ENCODE measurements at places on chromosomes 2 and 18. TPM values are rescaled to one million over a fixed set of nuclear protein-coding genes. Genes with fewer than 3 reads are reported as not detected.

GRCh38 chr2:105777031-105777482 lies 32.3 kb downstream of the NCK2 start:
- no peak for DNase-seq

The SPDYA gene
- 6.5 TPM for total RNA-seq

The ESCO1 gene
- total RNA-seq: 15.6 TPM

DNA sequence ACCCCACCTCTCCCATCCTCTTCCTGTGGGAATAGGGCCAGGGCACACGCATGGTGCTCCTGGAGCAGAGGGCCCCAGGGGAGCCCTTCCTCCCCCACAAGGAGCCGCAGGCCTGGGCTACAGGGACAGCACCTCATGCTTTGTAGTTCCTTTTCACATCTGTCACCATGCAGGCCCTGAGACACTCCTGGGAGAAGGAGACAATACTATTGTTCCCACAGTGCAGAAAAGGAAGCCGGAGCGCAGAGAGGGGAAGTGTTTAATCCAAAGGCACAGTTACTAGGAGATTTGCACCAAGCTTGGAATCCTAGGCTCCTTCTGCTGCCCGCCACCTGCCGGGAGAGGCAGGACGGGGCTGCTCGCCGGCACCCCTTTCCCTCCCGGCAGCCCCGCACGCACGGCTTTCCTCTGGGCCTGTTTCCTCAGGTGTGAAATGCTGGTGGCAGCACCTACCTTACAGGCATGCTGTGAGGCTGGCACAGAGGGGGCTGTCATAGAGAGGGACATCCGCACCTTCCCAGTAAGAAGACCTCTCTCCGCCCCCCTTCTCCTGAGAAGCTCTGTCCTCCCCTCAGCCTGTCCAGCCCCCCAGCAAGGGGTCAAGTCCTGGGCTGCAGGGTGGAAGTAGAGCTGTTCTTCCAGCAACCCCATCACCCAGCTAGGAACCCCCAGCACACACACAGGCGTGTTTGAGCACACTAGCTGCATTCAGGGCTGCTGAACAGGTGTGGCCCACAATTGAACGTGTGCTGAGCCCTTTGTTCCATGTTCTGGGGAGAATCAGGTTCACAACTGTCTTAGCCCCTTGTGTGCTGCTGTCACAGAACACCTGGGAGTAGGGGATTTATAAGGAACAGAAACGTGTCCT lies 62.6 kb downstream of the SMAD7 start:
- DNase-seq: no peak

DNA sequence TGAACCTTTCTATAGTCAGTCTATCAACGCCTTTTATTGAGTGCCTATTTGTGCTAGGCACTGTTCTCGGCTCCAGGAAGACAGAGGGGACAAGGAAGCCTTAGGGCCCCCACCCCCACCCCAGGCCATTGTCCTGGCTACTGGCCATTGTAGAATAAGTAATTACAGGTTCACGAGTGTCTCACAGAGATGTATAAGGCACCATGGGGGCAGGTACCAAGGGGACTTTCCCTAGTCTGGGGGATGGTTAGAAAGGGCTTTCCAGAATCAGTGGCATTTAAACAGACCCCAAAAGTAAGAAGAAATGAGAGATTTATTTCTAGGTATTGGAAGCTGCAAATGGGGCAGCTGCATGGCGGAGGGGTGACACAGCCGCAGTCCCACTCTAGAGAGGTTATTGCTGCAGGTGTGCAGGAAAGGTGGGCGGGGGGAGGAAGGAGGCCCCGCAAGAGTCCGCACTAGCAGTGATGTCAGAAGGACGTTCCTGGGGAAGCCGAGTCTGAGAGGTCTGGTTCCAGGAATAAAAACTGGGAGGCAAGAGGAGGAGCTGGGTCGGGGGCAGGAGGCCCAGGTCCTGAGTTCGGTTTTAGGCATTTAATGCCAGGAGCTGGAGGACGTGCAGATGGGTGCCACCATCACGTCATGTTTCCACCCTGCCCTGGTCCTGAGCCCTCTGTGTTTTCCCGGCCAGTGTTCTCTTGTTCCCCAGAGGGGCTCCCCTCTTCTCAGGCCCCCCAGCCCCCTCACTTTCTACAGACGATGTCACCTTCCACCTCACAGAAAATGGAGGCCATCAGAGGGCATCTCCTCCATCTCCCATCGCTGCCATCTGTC lies 30.5 kb downstream of the FOSL2 start:
- DNase-seq: no peak

- DNase-seq: no peak
Observed at GRCh38 chr2:229410946-229411345, 139.9 kb upstream of the PID1 start.

DNA sequence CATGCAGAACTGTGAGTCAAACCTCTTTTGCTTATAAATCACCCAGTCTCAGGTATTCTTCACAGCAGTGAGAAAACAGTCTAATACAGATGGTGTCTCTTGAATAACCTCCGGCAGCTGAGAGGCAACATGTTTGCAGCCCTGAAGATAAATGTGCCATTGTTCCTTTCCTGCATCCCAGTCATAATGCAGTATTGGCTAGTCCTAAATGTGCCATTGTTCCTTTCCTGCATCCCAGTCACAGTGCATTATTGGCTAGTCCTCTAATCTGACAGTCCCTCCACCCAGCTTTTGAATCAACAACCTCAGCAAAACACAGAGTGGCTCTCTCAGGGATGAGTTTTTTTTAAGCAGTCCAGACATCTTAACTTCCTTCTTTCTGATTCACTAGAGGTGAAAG lies 550.7 kb downstream of the RIT2 start:
- DNase-seq: no peak

- DNase-seq: peak; percentile 76
Observed at GRCh38 chr2:170217778-170218251, 39.9 kb downstream of the MYO3B start.

The TXNDC9 gene
- 51.8 TPM for total RNA-seq

GRCh38 chr2:6526093-6526824 lies 339.4 kb downstream of the CMPK2 start:
- DNase-seq: no peak

The DNER gene
- not detected for total RNA-seq

The MAL gene
- total RNA-seq: not detected

The RNF125 gene
- 0.65 TPM for total RNA-seq

DNA sequence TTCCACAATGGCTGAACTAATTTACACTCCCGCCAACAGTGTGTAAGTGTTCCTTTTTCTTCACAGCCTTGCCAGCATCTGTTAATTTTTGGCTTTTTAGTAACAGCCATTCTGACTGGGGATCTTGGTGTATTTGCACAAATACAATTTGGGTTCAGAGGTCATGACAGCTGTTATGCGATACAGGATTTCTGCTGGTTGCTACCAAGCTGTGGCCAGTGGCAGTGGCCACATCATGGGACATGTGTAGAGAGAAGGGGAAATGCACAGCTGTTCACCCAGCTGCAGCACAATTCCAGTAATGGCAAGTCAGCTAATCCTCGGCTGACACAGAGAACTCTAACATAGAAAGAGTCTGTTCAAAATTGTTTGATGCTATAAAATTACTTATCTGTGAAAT lies 21.0 kb upstream of the SELENOI start:
- no peak for DNase-seq

GRCh38 chr2:178223806-178224205 lies 29.5 kb downstream of the OSBPL6 start:
- DNase-seq: no peak

GRCh38 chr2:128770143-128771085 lies 451.7 kb upstream of the HS6ST1 start:
- DNase-seq: no peak

The L3MBTL4 gene
- not detected for total RNA-seq

The TTR gene
- total RNA-seq: not detected

The EMX1 gene
- not detected for total RNA-seq

GRCh38 chr2:17791121-17791816 lies 25.0 kb upstream of the MSGN1 start:
- DNase-seq: peak; percentile 91

GRCh38 chr2:44245083-44245861 lies 30.0 kb upstream of the SLC3A1 start:
- DNase-seq: no peak

All from fibroblast of the aortic adventitia (primary cell).